ENCODE measurements at places on chromosomes 6 and 20. TPM values are rescaled to one million over a fixed set of nuclear protein-coding genes. Genes with fewer than 3 reads are reported as not detected.

C2 gene
- 0.18 TPM for total RNA-seq

PRPH2 gene
- total RNA-seq = 0.83 TPM

SLC13A3 gene
- total RNA-seq = 2.5 TPM

GRCh38 chr6:87723170-87724078, 21.4 kb upstream of the AKIRIN2 start:
- DNase-seq = peak; percentile 95

GRCh38 chr20:8471465-8471864, 339.4 kb downstream of the PLCB1 start:
- no peak for DNase-seq

- DNase-seq = no peak
Observed at GRCh38 chr20:25992146-25992545, 295.5 kb upstream of the ZNF337 start.

GRCh38 chr20:38722683-38723016, 1.6 kb upstream of the SLC32A1 start:
- no peak for DNase-seq

DNA sequence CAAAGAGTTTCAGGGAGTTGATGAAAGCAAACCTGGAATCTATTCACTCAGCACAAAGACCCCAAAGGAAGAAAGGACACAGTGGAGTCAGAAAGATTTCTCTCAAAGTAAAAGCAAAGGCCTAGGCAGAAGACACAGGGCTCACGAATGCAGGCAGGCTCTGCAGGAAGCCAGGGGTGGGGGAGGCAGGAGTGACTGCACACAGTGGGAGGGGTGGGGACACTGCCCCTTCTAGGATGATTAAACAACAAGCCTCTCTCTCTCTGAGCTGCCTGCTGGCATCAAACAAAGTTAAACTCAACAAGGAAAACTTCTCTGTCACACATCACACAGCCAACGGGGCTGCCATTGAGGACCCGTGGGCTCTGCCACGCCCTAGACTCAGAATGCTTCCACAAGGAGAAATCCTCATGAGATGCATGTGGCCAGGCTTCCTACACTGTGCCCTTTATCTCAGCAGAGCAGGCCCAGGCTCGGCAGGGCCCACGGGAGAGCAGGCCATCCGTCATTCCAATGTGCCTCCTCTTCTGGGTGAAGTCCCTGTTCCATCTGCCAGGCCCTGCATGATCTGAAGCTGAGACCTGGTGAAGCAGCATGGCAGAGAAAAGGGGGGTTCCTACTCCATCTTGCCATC, 70.1 kb downstream of the RAMACL start:
- DNase-seq = peak; percentile 18
